ENCODE measurements at places on chromosomes 6 and 20.

GRCh38 chr6:128742900-128743299, 140.0 kb upstream of the LAMA2 start:
- no peak for DNase-seq

GRCh38 chr6:75528423-75528822, 34.8 kb upstream of the FILIP1 start:
- DNase-seq: no peak

DNA sequence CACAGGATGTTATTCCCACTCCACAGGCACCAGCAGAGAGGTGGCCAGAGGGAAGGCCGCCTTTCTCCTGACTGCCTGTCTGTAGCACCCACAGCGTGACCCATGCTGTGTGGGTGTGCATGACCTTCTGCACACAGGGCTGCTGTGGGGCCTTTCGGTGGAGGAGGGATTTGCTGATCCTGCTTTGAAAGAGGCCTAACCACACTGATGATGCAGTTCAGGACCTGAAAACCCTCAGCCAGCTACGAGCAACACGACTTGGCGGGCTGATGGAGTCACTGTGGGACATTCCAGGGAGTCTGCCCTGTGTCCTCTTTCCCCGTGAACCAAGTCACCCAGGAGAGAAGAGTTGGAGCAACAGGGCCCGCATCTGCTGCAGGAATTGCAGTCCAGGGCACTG, 49.1 kb downstream of the SYTL3 start:
- no peak for DNase-seq

- DNase-seq: no peak
Observed at GRCh38 chr6:155152211-155153076, 111.4 kb upstream of the CLDN20 start.

DNA sequence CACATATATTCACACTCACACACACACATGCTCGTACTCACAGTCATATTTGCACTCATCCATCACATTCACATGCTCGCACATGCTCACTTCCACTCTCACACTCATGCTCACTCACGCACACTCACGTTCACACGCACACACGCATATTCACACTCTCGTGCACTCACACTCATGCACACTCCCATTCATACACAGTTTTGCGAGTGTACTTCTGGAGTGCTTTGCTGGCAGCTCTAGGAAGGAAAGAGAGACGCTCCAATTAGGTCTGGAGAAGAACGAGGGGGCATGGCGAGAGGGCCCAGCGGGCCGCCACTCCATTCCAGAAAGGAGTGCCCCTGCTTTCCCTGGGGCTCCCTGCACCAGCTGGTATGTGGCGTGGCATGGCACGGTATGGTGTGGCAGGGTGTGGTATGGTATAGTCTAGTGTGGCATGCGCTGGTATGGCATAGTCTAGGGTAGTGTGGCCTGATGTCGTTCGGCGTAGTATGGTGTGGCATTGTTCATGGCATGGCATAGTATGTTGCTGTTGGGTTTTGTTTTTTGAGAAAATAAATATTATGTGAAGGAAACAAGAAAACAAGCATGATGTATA, 216.8 kb upstream of the CDYL start:
- no peak for DNase-seq

- peak; percentile 12 for DNase-seq
Observed at GRCh38 chr20:63100174-63100925, 93.6 kb upstream of the BHLHE23 start.

- peak; percentile 27 for DNase-seq
Observed at GRCh38 chr20:25274891-25275812, 27.3 kb downstream of the PYGB start.

- DNase-seq: no peak
Observed at GRCh38 chr6:147173675-147174308, 30.4 kb upstream of the STXBP5 start.

GRCh38 chr6:167708501-167709094, 118.1 kb upstream of the AFDN start:
- no peak for DNase-seq

- peak; percentile 35 for DNase-seq
Observed at GRCh38 chr6:52663120-52663935, 7.6 kb upstream of the TMEM14A start.

GRCh38 chr6:84791233-84791632, 26.8 kb upstream of the TBX18 start:
- DNase-seq: no peak

- DNase-seq: no peak
Observed at GRCh38 chr20:4787820-4788219, 66.1 kb downstream of the PRND start.

DNA sequence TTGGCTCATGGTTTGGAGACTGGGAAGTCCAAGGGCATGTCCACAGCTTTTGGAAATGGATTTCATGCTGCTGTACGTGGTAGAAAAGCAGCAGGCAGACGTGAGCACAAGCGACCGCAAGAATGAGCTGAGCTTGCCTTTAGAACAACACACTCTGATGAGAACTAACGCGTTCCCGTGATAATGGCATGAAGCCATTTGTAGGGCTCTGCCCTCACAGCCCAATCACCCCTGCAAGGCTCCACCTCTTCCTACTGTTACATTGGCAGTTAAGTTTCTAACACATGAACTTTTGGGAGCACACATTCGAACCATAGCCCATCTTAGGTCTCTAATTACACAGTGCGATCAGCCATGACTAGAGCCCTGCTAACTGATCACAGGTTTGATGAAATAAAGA, 107.5 kb upstream of the TMEM170B start:
- DNase-seq: no peak

GRCh38 chr20:753136-753535, 15.2 kb downstream of the SLC52A3 start:
- no peak for DNase-seq

GRCh38 chr20:5781798-5782750, 31.9 kb downstream of the SHLD1 start:
- no peak for DNase-seq

- DNase-seq: no peak
Observed at GRCh38 chr20:62448038-62448437, 20.7 kb upstream of the RBBP8NL start.

GRCh38 chr6:47492355-47492754, 14.8 kb downstream of the CD2AP start:
- no peak for DNase-seq

DNA sequence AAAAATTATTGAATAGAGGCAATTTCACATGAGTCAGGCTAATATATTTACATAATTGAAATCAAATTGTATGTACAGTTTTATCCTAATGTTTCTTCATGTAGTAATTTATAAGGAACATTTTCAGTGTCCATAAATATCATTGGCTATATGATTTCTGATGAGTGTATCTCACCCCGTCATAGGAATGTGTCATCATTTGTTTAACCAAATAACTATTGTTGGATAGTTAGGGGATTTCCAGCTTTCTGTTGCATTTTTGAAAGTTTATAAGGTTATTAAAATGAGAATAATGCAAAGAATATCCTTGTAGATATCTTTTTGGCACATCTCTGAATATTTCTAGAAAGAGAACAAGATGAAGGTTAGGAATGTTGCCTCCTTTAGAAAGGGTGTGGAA, 39.0 kb downstream of the SYTL3 start:
- DNase-seq: no peak

DNA sequence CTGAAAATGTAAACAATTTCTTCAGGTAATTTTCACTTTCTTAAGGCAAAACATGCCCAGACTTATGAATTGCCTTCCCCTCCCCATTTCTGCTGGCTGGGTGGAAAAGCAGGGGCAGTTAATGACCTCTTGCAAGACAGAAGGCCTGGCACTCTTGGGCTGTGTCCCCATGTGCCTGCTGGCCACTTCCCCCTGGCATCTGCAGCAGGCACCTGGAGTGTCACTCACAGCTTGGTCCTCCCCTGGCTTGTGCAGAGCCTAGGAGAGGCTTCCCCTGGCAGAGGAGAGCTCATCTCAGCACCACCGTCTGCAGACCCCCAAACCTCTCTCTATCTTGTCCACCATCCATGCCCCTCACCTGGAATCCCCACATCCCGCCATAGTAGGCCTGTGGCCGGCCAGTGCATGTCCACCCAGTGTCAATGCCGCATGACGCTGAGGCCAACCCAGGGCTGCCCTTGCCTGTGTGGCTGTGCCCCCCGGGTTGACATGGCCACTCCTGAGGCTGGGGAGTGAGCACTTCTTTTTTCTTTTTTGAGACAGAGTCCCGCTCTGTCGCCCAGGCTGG, 83.5 kb upstream of the SLC22A23 start:
- DNase-seq: no peak

DNA sequence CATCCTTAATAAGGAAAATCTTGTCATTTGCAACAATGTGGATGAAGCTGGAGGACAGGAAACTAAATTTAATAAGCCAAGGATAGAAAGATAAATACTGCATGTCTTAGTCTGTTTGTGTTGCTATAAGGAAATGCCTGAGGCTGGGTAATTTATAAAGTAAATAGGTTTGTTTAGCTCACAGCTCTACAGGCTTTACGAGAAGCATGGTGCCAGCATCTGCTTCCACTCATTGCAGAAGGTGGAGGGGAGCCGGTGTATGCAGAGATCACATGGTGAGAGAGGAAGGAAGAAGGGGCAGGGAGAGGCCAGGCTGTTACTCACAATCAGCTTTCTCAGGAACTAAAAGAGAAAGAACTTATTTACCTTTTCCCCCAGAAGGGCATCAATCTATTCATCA, 118.9 kb upstream of the SMLR1 start:
- no peak for DNase-seq

- DNase-seq: peak; percentile 27
Observed at GRCh38 chr6:53335224-53335994, 13.3 kb downstream of the ELOVL5 start.

- DNase-seq: peak; percentile 39
Observed at GRCh38 chr6:7505189-7505699, 36.2 kb upstream of the DSP start.

GRCh38 chr20:61354901-61355495, 102.9 kb downstream of the CDH4 start:
- DNase-seq: no peak
